ENCODE measurements at places on chromosomes 4 and X.

GRCh38 chr4:62814510-62815047 lies 1594.7 kb downstream of the TECRL start:
- DNase-seq: no peak

GRCh38 chr4:94758141-94758699 lies 465 bp downstream of the BMPR1B start:
- no peak for DNase-seq

GRCh38 chr4:54700986-54701385 lies 43.2 kb downstream of the KIT start:
- no peak for DNase-seq

GRCh38 chr4:42855779-42856178 lies 36.7 kb upstream of the GRXCR1 start:
- no peak for DNase-seq

- DNase-seq: no peak
Observed at GRCh38 chr4:81756973-81757372, 285.3 kb upstream of the RASGEF1B start.

GRCh38 chr4:85741921-85742591 lies 267.1 kb downstream of the ARHGAP24 start:
- no peak for DNase-seq

DNA sequence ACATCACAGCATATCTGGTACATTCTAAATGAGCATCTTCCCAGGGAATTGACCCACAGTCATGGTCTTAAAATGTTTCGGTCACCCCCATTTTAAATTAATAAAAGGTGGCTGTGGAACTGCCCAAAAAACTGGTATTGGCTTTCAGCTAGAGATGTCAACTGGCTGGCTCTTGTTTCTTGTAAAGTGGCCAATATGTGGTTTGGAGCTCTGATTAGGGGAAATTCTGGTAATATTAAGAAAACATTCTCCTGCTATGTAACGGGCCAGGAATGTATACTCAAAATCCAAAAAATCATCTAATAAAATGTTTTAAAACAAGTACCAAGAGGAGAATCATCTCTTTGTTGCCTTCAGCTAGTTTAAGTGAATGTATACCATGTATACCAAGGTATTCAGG lies 62.0 kb upstream of the VCX2 start:
- DNase-seq: no peak

Measured in SW 1271 (cell line).